ENCODE measurements at places on chromosomes 2 and 18. TPM values are rescaled to one million over a fixed set of nuclear protein-coding genes. Genes with fewer than 3 reads are reported as not detected.

Gene CPLX4
- not detected for total RNA-seq

Gene GDF7
- 0.15 TPM for total RNA-seq

Gene TMEM169
- total RNA-seq = 0.33 TPM

Gene PSMA8
- not detected for total RNA-seq

Gene ALPI
- total RNA-seq = not detected

Gene CCL20
- total RNA-seq = 3.9 TPM

Gene IL36RN
- 0.12 TPM for total RNA-seq

Gene TFPI
- 60.9 TPM for total RNA-seq

Gene BBS5
- total RNA-seq = 5.5 TPM

Gene TUBA4B
- total RNA-seq = 0.16 TPM

Gene SOX11
- total RNA-seq = not detected

Gene CRYGD
- not detected for total RNA-seq

Gene LIPG
- 0.17 TPM for total RNA-seq

Gene FAM124B
- total RNA-seq = 0.05 TPM

Gene GPR39
- total RNA-seq = 5.9 TPM

Gene IL1R2
- total RNA-seq = 1.0 TPM

Gene GKN2
- 1.5 TPM for total RNA-seq

Gene TMEM163
- total RNA-seq = 0.06 TPM

Gene MOGAT1
- total RNA-seq = not detected

Gene MLPH
- total RNA-seq = 225 TPM

Gene PLGLB1
- 0.66 TPM for total RNA-seq

Gene FRZB
- 0.09 TPM for total RNA-seq

Gene CTNNA2
- 0.33 TPM for total RNA-seq

Gene SLC35F6
- total RNA-seq = 32.4 TPM

Gene SLC11A1
- 0.20 TPM for total RNA-seq

Gene ATP5F1A
- total RNA-seq = 333 TPM

Gene FBXO15
- total RNA-seq = 0.61 TPM

Gene RAMP1
- not detected for total RNA-seq

Gene C2orf72
- total RNA-seq = 7.8 TPM

Gene SPATA3
- not detected for total RNA-seq

Gene POTEC
- not detected for total RNA-seq

Gene MTX2
- 44.7 TPM for total RNA-seq

Gene ALPP
- total RNA-seq = 20.3 TPM

Gene MYO1B
- total RNA-seq = 53.5 TPM

Gene REG3G
- total RNA-seq = not detected

Gene SLC9A4
- not detected for total RNA-seq

Gene SIGLEC15
- not detected for total RNA-seq

Gene LAMA1
- total RNA-seq = 0.13 TPM

Gene MAL
- total RNA-seq = 0.27 TPM

Gene CYRIA
- 0.53 TPM for total RNA-seq

Gene CREG2
- total RNA-seq = 9.3 TPM

Gene MTLN
- total RNA-seq = 122 TPM

Gene UGT1A10
- not detected for total RNA-seq

Gene PTPRN
- 1.4 TPM for total RNA-seq

Gene C2orf68
- total RNA-seq = 26.2 TPM

Gene SH3RF3
- total RNA-seq = 0.61 TPM

Gene RFX8
- total RNA-seq = not detected

Gene PROKR1
- not detected for total RNA-seq

Gene RNF152
- total RNA-seq = 0.13 TPM

Gene PARD3B
- total RNA-seq = 0.52 TPM

Gene NEU2
- total RNA-seq = not detected

Gene FSHR
- total RNA-seq = not detected

Gene IHH
- total RNA-seq = 0.50 TPM

Gene PSTPIP2
- total RNA-seq = 0.25 TPM

Gene ASTL
- not detected for total RNA-seq

Gene GPATCH11
- 11.2 TPM for total RNA-seq

Gene HTR2B
- not detected for total RNA-seq

Gene MC5R
- total RNA-seq = not detected

Gene CLASP1
- total RNA-seq = 24.8 TPM
